ENCODE measurements at places on chromosomes 5 and 9.

DNA sequence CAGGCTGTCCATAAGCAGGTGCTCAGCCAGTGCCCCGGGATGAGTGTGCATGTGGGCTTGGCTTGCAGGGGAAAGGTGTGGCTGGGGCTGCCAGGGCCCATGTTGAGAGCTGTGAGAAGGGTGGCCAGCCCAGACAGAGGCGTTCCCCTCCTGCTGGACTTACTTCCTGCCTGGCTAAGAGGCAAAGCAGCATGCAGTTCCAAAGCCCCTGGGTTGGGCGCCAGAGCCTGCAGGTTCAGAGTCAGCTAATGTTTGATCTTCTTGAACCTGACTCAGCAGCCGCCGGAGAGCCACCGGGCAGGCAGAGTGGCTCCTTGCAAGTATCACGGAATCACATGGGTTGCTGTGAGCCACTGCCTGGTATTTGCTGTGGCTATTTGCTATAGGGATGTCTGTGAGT is 168.4 kb upstream of the MAP1B start:
- peaks cover 10% of the 10 kb centered on the region for H3K4me1 ChIP-seq
- no peak overlapping the region for H3K4me3 ChIP-seq
- no peak for DNase-seq

- DNase-seq, result no peak
- no peaks in the 10 kb centered on the region for H3K27me3 ChIP-seq
- H3K4me3 ChIP-seq, result no peak overlapping the region
- no peak overlapping the region for H3K27ac ChIP-seq
Measured at GRCh38 chr5:107958432-107958831, 287.7 kb upstream of the EFNA5 start.

DNA sequence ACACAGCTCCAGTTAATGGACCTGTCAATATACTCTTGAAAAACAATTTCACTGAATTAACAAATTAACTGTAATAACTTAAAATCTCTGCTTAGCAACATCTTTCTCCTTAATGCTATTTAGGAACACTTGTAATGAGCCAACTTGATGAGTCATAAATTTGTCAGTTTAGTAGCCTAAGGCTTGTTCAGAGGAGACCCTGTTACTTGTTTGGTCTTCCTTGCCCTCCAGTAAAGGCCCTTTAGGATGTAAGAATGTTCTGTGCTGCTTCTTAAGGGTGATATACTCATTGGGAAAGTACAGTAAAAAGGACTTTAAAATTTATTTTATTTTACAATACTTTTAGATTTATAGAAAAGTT is 11.4 kb upstream of the MATR3 start:
- no peak overlapping the region for H3K4me3 ChIP-seq
- H3K27ac ChIP-seq, result no peak overlapping the region
- H3K27me3 ChIP-seq, result no peaks in the 10 kb centered on the region
- no peak for DNase-seq
- H3K36me3 ChIP-seq, result peaks cover 40% of the 10 kb centered on the region

GRCh38 chr5:152900332-152900731 is 495.3 kb upstream of the NMUR2 start:
- no peak overlapping the region for H3K4me3 ChIP-seq
- no peak for DNase-seq
- no peaks in the 10 kb centered on the region for H3K4me1 ChIP-seq
- H3K36me3 ChIP-seq, result no peaks in the 10 kb centered on the region

GRCh38 chr5:150285114-150285513 is 4.5 kb downstream of the CAMK2A start:
- H3K4me1 ChIP-seq, result no peaks in the 10 kb centered on the region
- no peak for DNase-seq
- no peak overlapping the region for H3K4me3 ChIP-seq
- H3K27ac ChIP-seq, result no peak overlapping the region
- no peaks in the 10 kb centered on the region for H3K27me3 ChIP-seq
- no peaks in the 10 kb centered on the region for H3K36me3 ChIP-seq

DNA sequence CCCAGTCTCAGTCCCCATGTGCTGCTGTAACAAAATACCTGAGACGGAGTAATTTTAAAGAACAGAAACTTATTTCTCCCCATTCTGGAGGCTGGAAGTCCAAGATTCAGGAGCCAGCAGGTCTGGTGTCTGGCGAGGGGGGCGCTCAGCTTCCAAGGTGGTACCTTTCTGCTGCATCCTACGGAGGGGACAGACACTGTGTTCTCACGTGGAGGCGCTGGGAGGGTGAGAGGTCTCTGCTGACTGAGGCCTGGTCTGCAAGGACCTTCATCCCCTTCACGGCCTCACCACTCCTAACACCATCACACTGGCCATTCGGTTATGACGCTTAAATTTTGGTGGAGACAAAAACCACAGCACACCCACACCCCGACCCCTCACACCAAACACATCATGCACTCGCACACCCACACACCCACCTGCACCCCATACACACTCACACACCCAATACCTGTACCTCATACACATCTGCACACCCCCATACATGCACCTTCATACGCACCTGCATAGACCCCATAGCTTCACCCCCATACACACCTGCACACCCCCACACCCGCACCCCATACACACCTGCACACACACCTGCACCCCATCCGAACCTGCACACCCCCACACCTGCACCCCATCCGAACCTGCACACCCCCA is 9.8 kb upstream of the ZDHHC11 start:
- no peak overlapping the region for H3K4me3 ChIP-seq
- no peak overlapping the region for H3K27ac ChIP-seq
- H3K27me3 ChIP-seq, result no peaks in the 10 kb centered on the region
- H3K4me1 ChIP-seq, result no peaks in the 10 kb centered on the region
- no peak for DNase-seq
- H3K36me3 ChIP-seq, result peaks cover 54% of the 10 kb centered on the region

DNA sequence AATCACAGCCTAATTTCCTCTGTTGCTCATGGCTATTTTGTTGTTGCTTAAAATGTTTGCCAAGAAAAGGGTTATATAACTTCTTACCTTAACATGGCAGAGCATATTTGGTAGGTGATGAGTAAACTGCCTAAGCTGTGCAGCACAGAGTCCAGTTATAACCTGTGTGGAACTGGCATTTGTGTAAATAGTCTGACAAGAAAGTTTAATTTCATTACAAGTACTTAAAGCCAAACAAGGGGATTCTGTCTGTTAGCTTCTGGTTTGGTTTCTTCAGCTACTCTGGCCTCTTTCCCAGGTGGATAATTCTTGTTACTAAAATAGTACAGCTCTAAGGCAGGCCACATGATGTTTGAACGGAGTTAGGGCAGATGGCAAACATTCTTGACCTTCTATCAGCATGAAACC is 72.2 kb downstream of the PTCD2 start:
- H3K27me3 ChIP-seq, result no peaks in the 10 kb centered on the region
- DNase-seq, result no peak
- no peak overlapping the region for H3K27ac ChIP-seq
- peaks cover 33% of the 10 kb centered on the region for H3K4me1 ChIP-seq

DNA sequence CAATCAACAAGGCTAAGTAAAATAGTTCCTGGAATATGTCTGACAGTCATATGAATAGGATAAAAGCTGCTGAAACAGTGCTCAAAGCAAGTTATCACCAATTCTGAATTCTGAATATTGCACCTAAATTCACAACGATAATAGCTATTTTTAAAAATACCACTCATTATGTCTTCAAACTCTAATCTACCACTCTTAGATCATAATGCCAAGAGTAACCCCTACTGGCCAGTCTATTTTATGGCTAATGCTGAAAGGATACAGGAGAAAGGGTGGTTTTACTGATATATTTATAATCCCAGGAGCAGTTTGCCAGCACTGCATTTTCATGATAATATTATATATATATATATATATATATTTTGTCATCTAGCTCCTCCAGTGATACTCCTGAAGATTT is 232.8 kb downstream of the PDE4D start:
- H3K36me3 ChIP-seq, result no peaks in the 10 kb centered on the region
- H3K27ac ChIP-seq, result no peak overlapping the region
- H3K4me1 ChIP-seq, result peaks cover 8% of the 10 kb centered on the region
- no peak for DNase-seq
- H3K27me3 ChIP-seq, result no peaks in the 10 kb centered on the region

DNA sequence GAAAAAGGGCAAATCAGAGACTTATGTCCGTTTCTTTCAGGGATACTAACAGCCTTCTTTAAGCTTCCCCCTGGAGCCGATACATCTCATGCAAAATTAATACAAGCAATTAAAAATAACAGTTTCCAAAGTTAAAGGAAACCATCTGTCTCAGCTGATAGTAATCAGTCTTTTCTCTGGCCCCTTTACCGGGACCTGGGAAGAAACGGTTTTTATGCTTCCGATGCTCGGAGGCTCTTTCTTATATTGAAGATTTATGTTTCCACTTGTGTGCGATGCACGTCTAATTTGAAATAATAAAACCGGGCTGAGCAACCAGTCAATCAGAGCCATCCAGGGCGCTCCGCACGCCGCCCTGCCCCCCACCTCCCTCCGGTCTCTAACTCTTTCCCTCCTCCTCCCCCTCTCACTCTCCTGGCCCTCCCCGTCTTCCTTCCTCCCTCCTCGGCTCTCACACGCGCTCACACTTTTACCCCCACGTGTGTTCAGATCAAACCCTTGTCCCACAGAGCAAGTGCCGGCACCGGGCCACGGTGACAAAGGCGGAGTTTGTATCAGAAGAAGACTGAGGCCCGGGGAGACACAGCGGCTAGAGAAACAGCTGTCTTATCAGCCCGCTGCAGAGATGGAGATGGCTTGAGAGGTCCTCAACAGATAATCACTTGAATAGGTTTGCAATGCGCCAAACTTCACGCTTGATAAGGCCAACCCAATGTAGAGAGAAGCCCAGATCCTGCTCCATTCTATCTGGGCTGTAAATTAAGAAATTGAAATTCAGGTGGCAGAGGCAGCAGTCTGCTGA is 5.1 kb upstream of the ELAVL2 start:
- no peak overlapping the region for H3K27ac ChIP-seq
- no peaks in the 10 kb centered on the region for H3K36me3 ChIP-seq
- DNase-seq, result no peak
- H3K27me3 ChIP-seq, result peaks cover 62% of the 10 kb centered on the region

GRCh38 chr5:144698484-144698883 is 527.8 kb downstream of the KCTD16 start:
- H3K36me3 ChIP-seq, result no peaks in the 10 kb centered on the region
- H3K27me3 ChIP-seq, result no peaks in the 10 kb centered on the region
- H3K4me3 ChIP-seq, result no peak overlapping the region
- no peaks in the 10 kb centered on the region for H3K4me1 ChIP-seq
- DNase-seq, result no peak

GRCh38 chr5:133240425-133241091 is 188.7 kb downstream of the HSPA4 start:
- no peaks in the 10 kb centered on the region for H3K36me3 ChIP-seq
- DNase-seq, result no peak
- peaks cover 3% of the 10 kb centered on the region for H3K27me3 ChIP-seq
- no peak overlapping the region for H3K27ac ChIP-seq

- H3K4me3 ChIP-seq, result no peak overlapping the region
- peaks cover 28% of the 10 kb centered on the region for H3K4me1 ChIP-seq
- peaks cover 33% of the 10 kb centered on the region for H3K36me3 ChIP-seq
- no peak overlapping the region for H3K27ac ChIP-seq
- DNase-seq, result no peak
- no peaks in the 10 kb centered on the region for H3K27me3 ChIP-seq
Measured at GRCh38 chr5:113057557-113057984, 81.0 kb downstream of the DCP2 start.

DNA sequence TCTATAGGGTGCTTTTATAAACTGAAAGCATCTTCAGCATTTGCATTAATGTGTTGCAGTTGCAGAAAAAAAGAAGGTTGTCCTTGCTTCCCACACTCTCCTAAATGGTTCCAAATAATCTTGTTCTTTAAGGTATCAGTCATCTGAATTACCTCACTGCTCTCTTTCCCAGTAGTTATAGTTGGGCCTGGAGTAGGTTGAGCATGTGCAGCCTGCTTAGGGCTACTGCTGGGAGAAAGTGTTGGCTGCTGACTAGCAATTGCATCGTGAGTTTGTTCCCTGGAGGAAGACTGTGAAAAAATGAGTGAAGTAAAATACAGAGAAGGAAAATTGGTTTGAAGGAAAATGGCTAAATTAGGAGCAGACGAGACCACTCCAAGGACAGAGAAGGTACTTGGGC is 74.5 kb downstream of the PRR16 start:
- no peaks in the 10 kb centered on the region for H3K27me3 ChIP-seq
- H3K36me3 ChIP-seq, result no peaks in the 10 kb centered on the region
- no peak overlapping the region for H3K4me3 ChIP-seq
- no peak overlapping the region for H3K27ac ChIP-seq

DNA sequence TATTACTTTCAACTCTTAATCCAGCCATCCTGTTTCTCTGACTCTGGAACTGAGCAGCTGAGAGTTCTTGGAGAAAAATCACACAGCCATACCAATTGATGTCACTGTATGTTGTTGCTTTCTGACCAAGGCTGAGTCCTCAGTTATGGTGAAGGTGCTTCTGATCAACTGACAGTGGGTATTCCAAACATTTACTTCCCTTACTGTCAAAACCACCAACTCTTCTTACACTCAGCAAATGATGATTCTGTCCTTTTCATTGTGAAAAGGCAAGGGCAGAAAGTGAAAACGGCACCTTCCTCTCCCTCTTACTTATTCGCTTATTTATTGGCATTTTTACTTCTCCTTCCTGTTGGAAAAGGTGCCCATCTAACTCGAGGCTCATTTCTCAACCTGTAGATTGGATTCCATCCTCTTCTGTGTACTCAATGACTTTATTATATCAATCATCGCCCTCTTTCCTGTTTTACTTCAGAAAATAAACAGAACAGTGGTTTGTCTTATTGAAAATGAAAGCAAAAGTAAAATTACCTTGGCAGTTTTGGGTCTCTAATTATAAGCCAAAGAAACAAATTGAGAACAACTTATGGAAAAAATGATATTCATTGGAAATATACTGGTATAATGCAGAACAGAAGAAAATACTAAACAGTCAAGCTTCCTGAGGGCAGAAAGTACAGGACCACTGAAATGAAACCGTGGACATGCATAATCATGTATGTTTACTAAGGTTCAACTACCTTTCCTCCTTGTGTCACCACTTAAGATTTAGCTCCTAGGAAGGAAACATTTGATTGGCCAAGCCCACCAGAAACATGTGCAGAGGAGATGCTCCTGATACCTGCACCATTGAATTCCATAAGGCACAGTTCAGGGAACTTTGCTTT is 104.5 kb upstream of the CHD1 start:
- peak overlapping the region; percentile 8 for H3K27ac ChIP-seq
- H3K4me3 ChIP-seq, result peak overlapping the region; percentile 36
- H3K27me3 ChIP-seq, result no peaks in the 10 kb centered on the region
- H3K36me3 ChIP-seq, result no peaks in the 10 kb centered on the region

- no peaks in the 10 kb centered on the region for H3K36me3 ChIP-seq
- H3K4me3 ChIP-seq, result no peak overlapping the region
- H3K4me1 ChIP-seq, result no peaks in the 10 kb centered on the region
- DNase-seq, result no peak
- no peaks in the 10 kb centered on the region for H3K27me3 ChIP-seq
- H3K27ac ChIP-seq, result no peak overlapping the region
Measured at GRCh38 chr5:87735923-87736322, 323.2 kb upstream of the CCNH start.

Measured in suprapubic skin (tissue), 4 donors.